ENCODE measurements at places on chromosomes 16 and 17. TPM values are rescaled to one million over a fixed set of nuclear protein-coding genes. Genes with fewer than 3 reads are reported as not detected.

GRCh38 chr16:29675811-29676643, 3.0 kb upstream of the QPRT start:
- no peak for DNase-seq
- H3K4me3 ChIP-seq, result no peak overlapping the region
- H3K36me3 ChIP-seq, result peaks cover 2% of the 10 kb centered on the region

- H3K36me3 ChIP-seq, result peaks cover 8% of the 10 kb centered on the region
- H3K27me3 ChIP-seq, result no peaks in the 10 kb centered on the region
- no peak overlapping the region for H3K4me3 ChIP-seq
- no peak for DNase-seq
- no peaks in the 10 kb centered on the region for H3K4me1 ChIP-seq
- H3K27ac ChIP-seq, result no peak overlapping the region
These were observed 102.9 kb downstream of the HIC1 start for GRCh38 chr17:2157675-2158395.

GRCh38 chr17:81399481-81400153, 4.4 kb downstream of the BAHCC1 start:
- peaks cover 20% of the 10 kb centered on the region for H3K27me3 ChIP-seq
- peak overlapping the region; percentile 32 for H3K4me3 ChIP-seq
- no peaks in the 10 kb centered on the region for H3K36me3 ChIP-seq
- H3K4me1 ChIP-seq, result no peaks in the 10 kb centered on the region

GRCh38 chr17:31391496-31391949, at the start of gene RAB11FIP4:
Gene RAB11FIP4, plus strand, starts transcription at chr17:31391675. Its CDS starts 178 bp downstream, at chr17:31391853.
- H3K36me3 ChIP-seq, result no peaks in the 10 kb centered on the region
- peaks cover 12% of the 10 kb centered on the region for H3K27me3 ChIP-seq
- no peaks in the 10 kb centered on the region for H3K4me1 ChIP-seq
- no peak for DNase-seq

- no peaks in the 10 kb centered on the region for H3K27me3 ChIP-seq
- no peak overlapping the region for H3K27ac ChIP-seq
- no peaks in the 10 kb centered on the region for H3K36me3 ChIP-seq
- no peak for DNase-seq
- H3K4me1 ChIP-seq, result peaks cover 15% of the 10 kb centered on the region
These were observed 6.4 kb downstream of the CD300LB start for GRCh38 chr17:74524653-74525464.

GRCh38 chr16:89828870-89829629, 775 bp downstream of the SPIRE2 start:
- H3K4me3 ChIP-seq, result no peak overlapping the region
- no peaks in the 10 kb centered on the region for H3K36me3 ChIP-seq
- no peak overlapping the region for H3K27ac ChIP-seq
- H3K4me1 ChIP-seq, result no peaks in the 10 kb centered on the region
- peaks cover 1% of the 10 kb centered on the region for H3K27me3 ChIP-seq
- DNase-seq, result no peak

Gene LGALS9
- 246 TPM for total RNA-seq

Gene WSCD1
- not detected for total RNA-seq

Gene GALR2
- 0.24 TPM for total RNA-seq

All from GM12878 (cell line).